ENCODE measurements at places on chromosomes 2 and 18.

- no peak for DNase-seq
Observed at GRCh38 chr18:46711444-46711863, 45.4 kb downstream of the ST8SIA5 start.

DNA sequence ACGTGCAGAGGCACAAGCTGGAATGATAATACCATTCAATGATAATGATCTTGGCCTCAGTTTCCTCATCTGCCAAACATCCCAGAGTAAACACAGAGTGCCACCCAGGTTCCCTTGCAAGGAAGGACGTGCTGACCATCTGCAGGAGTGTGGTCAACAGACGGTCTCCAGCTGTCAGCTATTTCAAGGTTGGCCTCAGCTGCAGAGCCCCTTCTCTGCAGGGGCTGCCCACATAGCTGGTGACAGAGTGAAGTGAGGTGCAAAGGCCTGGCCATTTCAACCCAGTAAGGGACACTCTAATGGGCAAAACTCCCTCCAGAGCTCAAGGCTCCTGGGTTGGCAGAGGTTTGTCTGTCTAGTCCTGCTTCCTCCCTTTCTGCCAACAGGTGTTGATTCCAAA is 8.3 kb upstream of the WNT6 start:
- DNase-seq = no peak

GRCh38 chr18:457521-458412 is 42.7 kb downstream of the COLEC12 start:
- no peak for DNase-seq

- DNase-seq = no peak
Observed at GRCh38 chr2:25912851-25913695, 34.8 kb upstream of the ASXL2 start.

GRCh38 chr2:69784228-69784627 is 42.3 kb downstream of the ANXA4 start:
- DNase-seq = no peak

- DNase-seq = no peak
Observed at GRCh38 chr2:7961550-7961949, 720.3 kb upstream of the ID2 start.

DNA sequence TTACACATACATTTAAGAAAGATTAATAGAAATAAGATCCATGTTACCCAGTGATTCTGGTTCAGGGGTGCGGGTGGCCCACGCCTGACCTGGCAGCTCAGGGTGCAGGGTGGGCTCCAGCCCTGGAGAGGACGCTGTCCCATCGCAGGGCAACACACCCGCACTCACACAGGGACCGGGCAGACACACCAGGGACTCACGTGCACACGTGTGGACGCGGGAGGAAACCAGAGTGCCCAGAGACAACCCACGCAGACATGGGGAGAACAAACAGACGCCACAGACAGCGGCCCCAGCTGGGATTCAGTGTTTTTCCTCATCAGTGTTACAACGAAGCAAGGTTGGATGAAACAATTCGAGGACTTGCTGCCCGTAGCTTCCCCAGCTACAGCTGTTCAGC is 8.4 kb upstream of the ALLC start:
- DNase-seq = no peak

DNA sequence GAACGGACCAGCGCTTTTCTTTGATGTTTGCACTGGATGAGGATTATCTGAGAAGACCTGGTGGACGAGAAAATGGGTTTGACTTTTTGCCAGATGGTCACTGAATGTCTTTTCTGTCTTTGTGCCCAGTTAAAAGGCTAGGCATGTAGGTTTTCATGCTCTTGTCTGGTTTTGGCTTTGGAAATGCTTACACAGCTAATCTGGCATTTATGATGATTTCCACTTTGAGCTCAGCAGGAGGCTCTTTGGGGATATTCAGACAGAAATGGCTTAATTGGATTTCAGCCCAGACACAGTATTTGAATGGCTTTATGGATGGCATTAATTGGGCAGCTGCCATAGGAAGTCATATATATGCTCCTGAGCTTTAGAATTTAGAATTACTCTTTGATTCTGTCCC is 59.6 kb downstream of the NCK2 start:
- DNase-seq = no peak

- no peak for DNase-seq
Observed at GRCh38 chr18:3692691-3693090, 242.7 kb downstream of the TGIF1 start.

GRCh38 chr2:156864325-156864724 is 393.2 kb upstream of the GALNT5 start:
- DNase-seq = no peak

DNA sequence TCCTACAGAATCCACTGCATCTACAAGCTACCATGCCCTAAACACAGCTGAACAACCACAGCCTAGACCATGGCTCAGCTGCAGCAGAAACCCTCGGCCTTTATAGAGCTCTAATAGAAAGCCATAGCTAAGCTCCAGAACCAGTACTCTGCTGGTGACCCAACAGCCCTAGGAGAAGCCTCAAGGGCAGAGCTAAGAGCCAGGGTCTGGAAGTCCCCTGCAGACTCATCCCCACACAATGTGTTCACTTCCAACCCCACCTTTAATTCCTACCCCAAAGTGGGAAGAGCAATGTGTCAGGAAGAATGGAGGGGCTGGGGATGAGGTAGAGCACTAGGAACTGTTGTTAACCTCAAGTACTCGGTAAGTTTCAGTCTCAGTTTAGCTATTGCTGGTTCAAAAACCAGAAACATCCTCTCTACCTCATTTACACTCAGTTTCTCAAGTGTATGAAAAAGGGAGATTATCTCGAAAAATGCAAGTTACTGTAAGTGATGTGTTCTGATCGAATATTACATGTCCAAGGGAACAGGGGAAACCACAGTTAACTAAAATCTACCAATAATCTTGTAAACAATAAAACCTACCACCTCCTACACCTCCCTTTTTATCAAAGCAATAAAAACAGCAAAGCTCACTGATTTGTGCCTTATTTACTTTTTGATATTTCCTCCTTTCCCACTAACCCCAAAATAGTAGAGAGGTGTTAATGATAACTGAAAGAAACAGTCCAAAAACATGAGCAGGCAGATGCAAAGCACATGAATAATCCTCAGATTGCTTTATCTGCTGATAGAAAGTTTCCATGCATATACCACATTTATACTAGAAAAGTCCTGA is 36.2 kb downstream of the THADA start:
- no peak for DNase-seq

DNA sequence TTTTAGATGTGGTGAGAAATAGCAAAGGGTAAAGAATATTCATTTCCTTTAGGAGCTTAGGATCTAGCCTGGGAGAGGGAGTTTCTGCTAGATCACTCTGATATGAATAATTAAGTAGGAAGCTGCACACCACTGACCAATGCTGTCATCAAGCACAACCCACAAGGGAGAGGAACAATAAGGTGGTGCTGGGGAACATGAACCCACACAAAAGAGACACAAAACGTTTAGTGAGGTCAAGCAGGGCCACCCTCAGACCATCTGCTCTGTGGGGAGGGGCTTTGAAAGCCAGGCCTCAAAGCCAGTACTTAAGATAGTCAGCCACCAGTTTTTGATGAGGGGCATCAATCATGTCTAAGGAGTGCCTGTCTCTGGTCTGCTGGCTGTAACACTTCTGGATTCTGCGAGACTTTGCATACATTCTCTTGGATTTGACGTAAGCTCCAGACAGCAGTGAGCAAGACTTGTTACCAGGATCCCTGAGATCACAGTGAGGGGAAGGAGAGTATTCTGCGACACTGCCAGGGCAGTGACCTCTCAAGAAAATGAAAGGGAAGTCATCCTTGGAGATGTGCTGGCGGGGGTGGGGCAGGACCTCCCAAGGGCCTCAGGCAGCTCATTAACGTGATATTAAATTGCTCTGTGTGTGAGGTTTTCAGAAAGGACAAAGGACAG is 127.0 kb downstream of the CCBE1 start:
- DNase-seq = no peak

GRCh38 chr2:65411056-65411795 is 21.2 kb downstream of the SPRED2 start:
- no peak for DNase-seq

DNA sequence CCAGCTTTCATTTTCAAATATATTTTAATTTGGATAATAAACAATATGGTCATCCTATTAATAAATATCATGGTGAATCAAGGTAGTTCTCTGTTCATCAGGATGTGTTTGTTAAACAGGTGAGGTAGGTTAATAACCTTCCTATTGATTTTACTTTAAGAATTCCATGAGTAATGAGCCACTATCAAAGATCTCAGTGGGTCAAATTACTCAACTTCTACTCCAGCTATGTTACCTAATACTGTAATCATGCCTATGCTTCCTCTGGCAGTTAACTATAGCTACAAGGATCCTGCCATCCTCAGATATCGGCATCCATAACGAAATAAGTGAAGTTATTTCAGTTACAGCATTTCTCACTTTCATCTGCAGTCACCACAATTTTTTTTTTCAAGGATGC is 289.6 kb upstream of the SLC8A1 start:
- DNase-seq = no peak

DNA sequence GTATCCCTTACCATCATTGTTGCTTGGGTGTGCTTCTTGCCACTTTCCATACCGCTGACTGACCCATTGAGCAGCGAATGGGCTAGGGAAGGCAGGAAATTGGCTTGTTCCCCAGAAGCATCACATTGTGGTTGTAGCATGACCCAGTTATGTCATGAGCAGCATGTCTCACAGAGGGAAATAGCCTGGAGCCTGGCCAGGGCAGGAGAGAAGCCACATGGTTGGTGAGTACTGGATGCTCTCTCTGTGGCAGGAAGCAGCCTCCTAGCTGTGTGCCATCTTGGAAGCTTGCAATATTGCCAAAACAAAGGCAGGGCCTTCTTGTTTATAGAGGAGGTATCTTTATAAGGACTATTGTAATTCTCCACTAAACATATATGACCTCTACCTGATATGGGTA is 482.6 kb downstream of the PIK3C3 start:
- DNase-seq = no peak

- no peak for DNase-seq
Observed at GRCh38 chr2:44051593-44052347, 56.0 kb upstream of the LRPPRC start.

DNA sequence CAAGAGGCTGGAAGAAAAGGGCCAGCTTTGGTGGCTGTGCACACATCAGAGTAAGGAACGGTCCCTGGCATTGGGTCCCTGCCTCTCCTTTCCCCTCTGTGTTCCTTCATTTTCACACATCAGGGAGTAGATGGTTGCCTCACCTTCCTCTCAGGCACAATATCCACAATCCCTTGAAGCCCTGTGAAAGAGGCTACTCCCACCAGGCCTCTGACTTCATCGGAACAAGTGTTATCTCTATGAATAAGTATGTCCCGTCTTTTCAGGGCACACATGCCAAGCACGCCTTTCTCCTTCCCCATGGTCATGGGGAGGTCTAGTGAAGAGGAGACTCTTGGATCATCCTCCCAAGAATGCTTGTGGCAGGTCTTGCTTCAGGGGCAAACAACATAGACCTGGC is 61.2 kb upstream of the LMAN1 start:
- DNase-seq = no peak

GRCh38 chr2:238306672-238306998 is 13.7 kb upstream of the TRAF3IP1 start:
- DNase-seq = no peak

- no peak for DNase-seq
Observed at GRCh38 chr18:35653392-35654135, 72.0 kb downstream of the GALNT1 start.

DNA sequence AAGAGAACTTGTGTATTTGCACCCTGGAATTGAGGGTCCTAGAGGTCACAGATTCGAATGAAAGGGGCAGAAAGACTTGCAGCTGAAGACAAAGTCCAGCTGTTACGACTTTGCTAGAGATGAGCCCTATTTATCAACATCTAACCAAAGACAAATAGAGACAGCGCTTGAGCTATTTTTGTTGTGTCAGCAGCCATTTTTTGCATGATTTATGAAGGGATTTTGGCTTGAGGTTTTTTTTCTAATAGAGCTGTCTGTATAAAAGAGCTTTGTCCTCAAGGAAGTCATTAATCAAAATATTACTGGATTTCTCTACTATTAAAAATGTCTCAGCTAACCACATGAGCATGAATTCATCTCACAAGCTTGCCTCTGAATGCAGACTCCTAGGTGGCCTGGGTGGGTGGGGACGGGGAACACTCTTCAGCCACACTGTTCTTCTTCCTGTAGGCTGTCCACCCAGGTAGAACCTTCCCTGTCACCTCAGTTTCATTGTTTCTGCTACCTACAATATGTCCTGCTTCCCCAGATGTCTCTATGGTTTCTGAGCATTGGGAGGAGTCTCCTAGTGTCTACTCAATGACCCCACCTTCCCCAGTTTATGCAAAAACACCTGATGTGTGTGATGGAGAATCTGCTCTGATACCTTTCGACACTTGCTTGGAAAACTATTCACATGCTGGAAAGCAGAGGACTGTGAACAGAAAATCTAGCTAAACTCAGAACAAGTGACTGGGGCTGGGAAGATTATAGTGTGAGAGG is 7.2 kb upstream of the CD226 start:
- DNase-seq = no peak

DNA sequence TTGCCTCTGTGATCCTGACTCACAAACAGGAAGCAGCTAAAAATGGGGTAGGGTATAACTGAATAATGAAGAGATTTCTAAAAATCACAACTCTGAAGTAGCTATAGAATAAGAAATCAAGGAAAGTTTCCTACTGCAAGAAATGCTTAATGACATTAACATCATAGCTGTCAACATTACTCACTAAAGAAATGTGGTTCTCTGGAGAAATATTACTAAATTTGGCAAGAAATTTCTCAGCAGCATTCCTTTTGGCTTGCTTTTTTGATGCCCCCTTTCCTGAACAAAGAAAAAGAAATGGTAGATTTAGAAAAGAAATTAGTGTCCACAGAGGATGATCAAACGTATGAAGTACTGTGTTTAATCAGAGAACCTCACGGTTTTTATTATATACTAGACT is 9.5 kb downstream of the PRKRA start:
- DNase-seq = no peak

GRCh38 chr2:150824118-150824517 is 336.7 kb upstream of the RND3 start:
- no peak for DNase-seq

All from neuronal stem cell (in vitro differentiated cells).